PC-3 (cell line): ENCODE measurements at places on chromosomes 16 and 17. TPM values are rescaled to one million over a fixed set of nuclear protein-coding genes. Genes with fewer than 3 reads are reported as not detected.
A peak's percentile ranks its signal among the peaks of the same experiment; 100 is the strongest.

KRTAP4-5 gene
- not detected in 2 replicates for total RNA-seq

IL34 gene
- not detected in 2 replicates for total RNA-seq

CMTM1 gene
- total RNA-seq, result 0.92 and 1.4 TPM in 2 replicates

TEKT1 gene
- not detected in 2 replicates for total RNA-seq

CSH1 gene
- total RNA-seq, result not detected in 2 replicates

RGS9 gene
- total RNA-seq, result 2.7 and 3.4 TPM in 2 replicates

NUPR1 gene
- total RNA-seq, result 9.2 and 16.5 TPM in 2 replicates

RPH3AL gene
- total RNA-seq, result 24.9 and 30.8 TPM in 2 replicates

BEAN1 gene
- 1.9 and 2.2 TPM in 2 replicates for total RNA-seq

HOXB2 gene
- total RNA-seq, result 1.1 TPM in 1 of 2 replicates, not detected in the other

TMEM256 gene
- 56.6 and 82.4 TPM in 2 replicates for total RNA-seq

FOXC2 gene
- total RNA-seq, result not detected in 2 replicates

CCL1 gene
- total RNA-seq, result not detected in 2 replicates

DNA sequence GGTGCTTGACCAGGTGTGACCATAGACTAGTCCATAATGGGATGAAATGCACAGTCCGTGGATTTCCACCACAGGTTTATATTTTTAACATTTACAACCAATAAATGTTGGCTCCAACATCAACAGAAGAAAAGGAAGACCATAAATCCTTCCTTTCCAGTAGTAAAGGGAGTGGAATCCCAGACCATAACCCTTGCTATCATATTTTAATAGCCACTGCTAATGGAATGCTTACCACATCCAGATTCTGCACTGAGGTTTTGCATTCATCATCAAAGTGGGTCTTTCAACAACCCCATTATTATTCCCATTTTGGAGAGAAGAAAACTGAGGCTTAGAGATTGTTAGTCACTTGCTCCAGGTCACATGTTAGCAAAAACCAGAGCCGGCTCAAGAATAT lies 106.7 kb downstream of the FOXL1 start:
- H3K4me3 ChIP-seq, result no peak overlapping the region
- H3K36me3 ChIP-seq, result no peaks in the 10 kb centered on the region
- no peak overlapping the region for H3K27ac ChIP-seq
- peaks cover 3% of the 10 kb centered on the region; the same call in 1 of the 2 replicates for H3K4me1 ChIP-seq

DNA sequence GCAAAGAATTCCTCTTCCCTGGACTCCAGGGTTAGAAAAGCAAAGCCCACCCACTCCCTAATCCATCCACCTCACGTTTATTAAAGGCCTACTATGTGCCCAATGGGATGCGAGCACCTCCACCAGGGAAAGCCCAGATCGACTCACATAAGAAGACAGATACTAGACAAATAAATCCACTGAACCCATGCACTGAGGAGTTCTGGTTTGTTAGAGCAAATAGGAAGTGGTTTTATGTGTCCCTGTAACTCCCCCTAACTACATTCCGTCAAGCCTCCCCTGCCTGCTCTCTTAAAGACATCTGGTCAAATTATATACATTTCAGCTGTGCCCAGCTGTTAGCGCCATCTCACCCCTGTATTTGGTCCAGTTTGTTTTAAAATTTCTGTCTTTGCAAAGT lies 218.5 kb upstream of the RPL38 start:
- no peaks in the 10 kb centered on the region for H3K36me3 ChIP-seq
- H3K4me1 ChIP-seq, result no peaks in the 10 kb centered on the region
- H3K4me3 ChIP-seq, result no peak overlapping the region
- DNase-seq, result no peak
- H3K27ac ChIP-seq, result no peak overlapping the region

GRCh38 chr17:27609611-27610303 lies 21.2 kb upstream of the LGALS9 start:
- H3K27ac ChIP-seq, result no peak overlapping the region
- DNase-seq, result peak; percentile 50
- H3K27me3 ChIP-seq, result no peaks in the 10 kb centered on the region
- H3K4me3 ChIP-seq, result no peak overlapping the region
- H3K4me1 ChIP-seq, result peaks cover 8% of the 10 kb centered on the region

DNA sequence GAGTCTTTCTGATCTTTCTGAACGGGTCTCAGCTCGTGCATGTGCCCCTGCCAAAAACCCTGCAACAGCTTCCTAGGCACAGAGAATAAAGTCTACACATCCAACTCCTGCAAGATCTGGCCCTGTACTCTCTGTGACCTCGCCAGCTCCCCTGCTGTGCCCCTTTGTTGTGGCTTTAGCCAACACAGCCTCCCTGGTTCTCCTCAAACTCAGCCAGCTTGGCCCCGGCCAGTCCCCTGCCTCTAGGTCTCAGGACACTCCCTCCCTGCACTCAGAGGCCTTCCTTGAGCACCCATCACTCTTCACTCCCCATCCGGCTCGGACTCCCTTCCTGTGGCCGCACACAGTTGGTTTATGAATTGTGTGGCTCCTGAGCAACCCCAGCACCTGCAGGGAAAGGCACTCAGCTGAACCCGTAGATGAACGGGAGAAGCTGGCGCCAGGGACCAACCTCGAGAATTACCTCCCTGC lies 1.4 kb downstream of the CEP131 start:
- H3K4me1 ChIP-seq, result peaks cover 19% of the 10 kb centered on the region
- H3K27me3 ChIP-seq, result no peaks in the 10 kb centered on the region
- peak overlapping the region; percentile 91 for H3K4me3 ChIP-seq
- DNase-seq, result no peak
- no peaks in the 10 kb centered on the region for H3K36me3 ChIP-seq
- no peak overlapping the region for H3K27ac ChIP-seq

DNA sequence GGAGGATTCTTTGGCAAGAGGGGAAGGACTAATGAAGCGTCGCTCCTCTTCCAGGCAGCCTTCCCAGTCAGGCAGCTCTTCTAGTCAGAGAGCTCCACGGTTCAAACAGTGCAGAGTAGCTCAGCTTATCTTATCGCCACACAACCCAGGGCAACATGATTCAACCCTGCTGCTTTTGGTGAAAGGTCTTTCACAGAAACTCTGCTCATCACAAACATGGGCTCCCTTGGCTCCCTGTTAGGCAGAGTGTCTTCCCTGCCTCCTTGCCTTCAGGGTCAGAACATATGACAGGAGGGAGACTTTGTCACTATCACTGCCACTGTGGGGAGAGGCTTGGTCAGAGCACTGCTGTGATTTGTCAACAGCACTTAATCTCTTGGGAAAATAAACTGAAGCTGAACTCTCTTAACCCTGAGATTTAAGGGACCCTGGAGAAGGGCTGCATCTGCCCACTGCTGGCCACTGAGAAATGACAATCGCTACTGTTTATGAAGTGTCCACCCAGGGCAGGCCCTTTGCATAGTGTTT lies 6.9 kb upstream of the SLC13A2 start:
- no peaks in the 10 kb centered on the region for H3K36me3 ChIP-seq
- H3K4me1 ChIP-seq, result peaks cover 8% of the 10 kb centered on the region; the same call in 1 of the 2 replicates
- DNase-seq, result no peak
- H3K4me3 ChIP-seq, result no peak overlapping the region
- no peaks in the 10 kb centered on the region; the same call in 1 of the 2 replicates for H3K27me3 ChIP-seq

DNA sequence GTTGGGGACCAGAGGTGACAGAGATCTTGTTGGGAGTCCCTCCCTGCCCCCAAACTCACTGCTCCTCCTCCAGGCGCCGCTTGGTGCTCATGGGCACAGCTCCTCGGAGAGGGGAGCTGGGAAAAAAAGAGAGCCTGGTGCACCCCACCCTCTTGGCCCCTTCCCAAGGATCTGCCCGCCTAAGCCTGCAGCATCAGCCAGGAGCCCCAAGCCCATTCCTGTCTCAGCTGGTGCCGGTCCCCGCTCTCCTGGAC lies 400 bp downstream of the HCFC1R1 start:
- peaks cover 10% of the 10 kb centered on the region for H3K36me3 ChIP-seq
- H3K4me1 ChIP-seq, result peaks cover 23% of the 10 kb centered on the region
- H3K27me3 ChIP-seq, result no peaks in the 10 kb centered on the region

GRCh38 chr16:80372341-80372740 lies 168.5 kb upstream of the DYNLRB2 start:
- no peak overlapping the region for H3K27ac ChIP-seq
- no peak for DNase-seq
- H3K4me1 ChIP-seq, result no peaks in the 10 kb centered on the region
- no peak overlapping the region for H3K4me3 ChIP-seq

DNA sequence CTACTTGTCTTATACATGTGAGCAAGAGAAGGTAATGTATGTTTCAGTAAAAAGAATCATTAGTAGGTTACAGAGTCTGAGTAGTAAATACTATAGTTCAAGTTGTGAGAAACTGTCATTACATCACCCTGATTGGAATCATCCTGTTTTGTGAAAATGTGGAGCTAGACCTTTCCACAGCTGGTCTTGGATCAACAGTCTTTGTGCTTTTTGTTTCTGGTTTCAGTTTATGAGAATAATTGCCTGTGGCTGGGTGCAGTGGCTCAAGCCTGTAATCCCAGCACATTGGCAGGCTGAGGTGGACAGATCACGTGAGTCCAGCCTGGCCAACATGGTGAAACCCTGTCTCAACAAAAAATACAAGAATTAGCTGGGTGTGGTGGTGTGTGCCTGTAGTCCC lies 19.7 kb upstream of the SHISA9 start:
- H3K27ac ChIP-seq, result no peak overlapping the region
- H3K27me3 ChIP-seq, result no peaks in the 10 kb centered on the region; the same call in 1 of the 2 replicates
- no peak overlapping the region for H3K4me3 ChIP-seq
- no peaks in the 10 kb centered on the region for H3K4me1 ChIP-seq

- no peak overlapping the region for H3K27ac ChIP-seq
- no peak overlapping the region for H3K4me3 ChIP-seq
- no peaks in the 10 kb centered on the region for H3K36me3 ChIP-seq
- H3K4me1 ChIP-seq, result no peaks in the 10 kb centered on the region
- DNase-seq, result no peak
Measured at GRCh38 chr16:49527611-49528010, 154.0 kb downstream of the C16orf78 start.

- no peak overlapping the region for H3K4me3 ChIP-seq
- H3K27ac ChIP-seq, result no peak overlapping the region
- DNase-seq, result no peak
- no peaks in the 10 kb centered on the region for H3K36me3 ChIP-seq
Measured at GRCh38 chr16:13414154-13414553, 505.8 kb upstream of the ERCC4 start.

GRCh38 chr16:2170080-2170479 lies 14.5 kb downstream of the TRAF7 start:
- no peaks in the 10 kb centered on the region for H3K36me3 ChIP-seq
- no peaks in the 10 kb centered on the region for H3K27me3 ChIP-seq

GRCh38 chr16:66886914-66887313 lies 6.6 kb downstream of the PDP2 start:
- no peak overlapping the region for H3K27ac ChIP-seq
- no peaks in the 10 kb centered on the region for H3K4me1 ChIP-seq
- H3K27me3 ChIP-seq, result no peaks in the 10 kb centered on the region
- H3K4me3 ChIP-seq, result no peak overlapping the region
- H3K36me3 ChIP-seq, result peaks cover 8% of the 10 kb centered on the region

DNA sequence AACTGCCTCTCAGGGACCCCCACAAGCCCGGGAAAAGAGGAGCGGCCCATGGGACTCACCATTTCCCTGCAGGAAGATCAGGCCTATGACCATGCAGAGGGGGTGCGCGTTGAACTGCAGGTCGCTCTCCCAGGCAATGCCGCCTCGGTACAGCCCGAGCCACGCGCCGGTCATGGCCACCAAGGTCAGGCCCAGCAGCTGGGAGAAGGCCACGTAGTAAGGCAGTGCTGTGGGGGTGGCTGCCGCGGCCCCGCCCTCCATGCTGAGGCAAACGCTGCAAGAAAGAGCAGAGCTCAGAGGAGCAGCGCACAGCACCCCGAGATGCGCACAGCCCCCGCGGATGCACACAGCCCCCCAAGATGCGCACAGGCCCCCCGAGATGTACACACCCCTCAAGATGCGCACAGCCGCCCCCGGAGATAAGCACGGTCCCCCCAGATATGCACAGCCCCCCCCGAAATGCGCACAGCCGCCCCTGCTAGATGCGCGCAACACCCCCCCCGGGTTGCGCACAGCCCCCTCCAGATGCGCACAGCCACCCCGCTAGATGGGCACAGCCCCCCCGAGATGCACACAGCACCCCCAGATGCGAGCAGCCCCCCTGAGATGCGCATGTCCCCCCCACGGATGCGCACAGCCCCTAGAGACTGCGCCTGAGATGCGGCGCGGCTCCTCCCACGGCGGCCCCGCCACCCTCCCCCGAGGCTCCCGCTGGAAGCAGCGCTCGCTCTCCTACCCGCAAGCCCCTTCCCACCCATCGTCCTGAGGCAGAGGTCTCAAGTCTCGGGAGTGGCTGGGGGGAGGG lies 8.6 kb downstream of the CYB561 start:
- H3K36me3 ChIP-seq, result peaks cover 8% of the 10 kb centered on the region

DNA sequence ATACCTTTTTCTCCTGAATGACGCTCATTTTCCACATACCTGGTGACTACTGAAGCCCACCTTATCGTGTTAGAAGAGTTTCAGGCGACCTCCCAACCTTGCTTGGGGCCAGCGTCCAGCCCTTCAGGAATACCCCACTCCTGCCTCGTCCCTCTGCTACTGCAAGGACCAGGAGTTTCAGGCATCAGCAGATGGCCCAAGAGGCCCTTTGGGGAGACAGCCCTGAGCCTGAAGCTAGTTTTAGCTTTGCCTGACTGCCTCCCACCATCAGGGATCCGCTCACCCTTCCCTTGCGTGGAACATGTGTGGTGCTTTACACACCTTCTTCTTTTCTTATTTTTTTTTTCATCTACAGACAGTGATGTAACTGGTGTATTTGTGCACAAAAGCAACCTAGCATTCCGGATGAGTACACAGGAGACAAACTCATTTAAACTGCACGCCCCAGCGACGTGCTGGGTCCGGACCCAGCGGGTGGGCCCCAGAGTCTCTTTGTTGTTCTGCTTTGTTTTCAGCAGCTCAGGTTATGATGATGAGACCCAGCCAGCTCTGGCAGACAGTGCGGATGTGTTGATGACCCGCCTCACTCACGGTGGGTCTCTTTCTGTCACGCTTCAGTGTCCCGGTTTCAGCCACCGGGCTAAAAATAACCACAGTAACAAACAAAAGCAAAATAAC lies 242.4 kb downstream of the C16orf95 start:
- peaks cover 6% of the 10 kb centered on the region; the same call in 1 of the 2 replicates for H3K4me1 ChIP-seq
- no peaks in the 10 kb centered on the region for H3K36me3 ChIP-seq
- H3K27me3 ChIP-seq, result no peaks in the 10 kb centered on the region
- H3K27ac ChIP-seq, result no peak overlapping the region
- no peak for DNase-seq

DNA sequence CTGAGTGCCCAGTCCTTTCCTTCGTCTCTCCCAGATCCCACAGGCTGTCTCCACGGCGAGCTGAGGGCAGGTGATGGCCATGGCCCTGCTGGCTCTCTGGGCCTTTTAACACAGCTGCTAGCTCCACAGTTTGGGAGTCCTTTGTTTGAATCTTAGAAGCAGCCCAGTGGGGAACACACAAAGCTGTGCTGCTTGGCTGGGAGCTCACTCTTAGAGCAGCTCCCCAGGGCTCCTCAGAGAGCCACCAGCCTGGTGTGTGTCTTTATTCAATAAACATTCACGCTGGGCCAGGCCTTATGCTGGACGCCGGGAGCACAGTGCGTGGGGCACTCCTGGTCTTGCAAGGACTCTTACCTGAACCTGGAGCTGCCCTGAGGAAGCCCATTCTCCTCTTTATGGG lies 29.7 kb downstream of the WNT3 start:
- no peak for DNase-seq
- peaks cover 4% of the 10 kb centered on the region; the same call in 1 of the 2 replicates for H3K4me1 ChIP-seq
- no peak overlapping the region for H3K4me3 ChIP-seq
- no peaks in the 10 kb centered on the region for H3K36me3 ChIP-seq
- H3K27ac ChIP-seq, result no peak overlapping the region
- H3K27me3 ChIP-seq, result 0 out of 2 replicates have a peak, but pooled peaks cover 3% of the 10 kb centered on the region
